Stimulated activated CD8-positive, alpha-beta memory T cell treated with anti-CD3 and anti-CD28 coated beads, Interleukin-2, amount 100 ng/mL, for 1 hour (primary cell): ENCODE measurements at places on chromosomes 5 and 9.

DNA sequence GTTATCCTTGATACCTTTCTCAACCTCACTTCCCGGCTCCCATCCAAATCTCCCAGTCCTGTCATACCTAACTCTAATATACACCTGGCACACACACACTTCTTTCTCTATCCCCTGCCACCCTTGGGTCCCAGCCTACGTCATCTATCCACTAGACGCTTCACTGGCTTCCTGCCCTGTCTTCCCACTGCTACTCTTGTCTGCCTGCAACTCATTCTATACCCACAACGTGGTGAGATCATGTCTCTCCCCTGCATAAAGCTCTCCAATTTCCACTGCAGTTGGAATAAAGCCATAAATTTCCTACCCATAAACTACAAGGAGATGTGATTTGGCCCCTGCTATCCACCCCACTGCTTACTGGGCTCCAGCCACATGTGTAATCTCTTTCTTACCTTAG, 93.5 kb downstream of the JMY start:
- DNase-seq, result no peak

DNA sequence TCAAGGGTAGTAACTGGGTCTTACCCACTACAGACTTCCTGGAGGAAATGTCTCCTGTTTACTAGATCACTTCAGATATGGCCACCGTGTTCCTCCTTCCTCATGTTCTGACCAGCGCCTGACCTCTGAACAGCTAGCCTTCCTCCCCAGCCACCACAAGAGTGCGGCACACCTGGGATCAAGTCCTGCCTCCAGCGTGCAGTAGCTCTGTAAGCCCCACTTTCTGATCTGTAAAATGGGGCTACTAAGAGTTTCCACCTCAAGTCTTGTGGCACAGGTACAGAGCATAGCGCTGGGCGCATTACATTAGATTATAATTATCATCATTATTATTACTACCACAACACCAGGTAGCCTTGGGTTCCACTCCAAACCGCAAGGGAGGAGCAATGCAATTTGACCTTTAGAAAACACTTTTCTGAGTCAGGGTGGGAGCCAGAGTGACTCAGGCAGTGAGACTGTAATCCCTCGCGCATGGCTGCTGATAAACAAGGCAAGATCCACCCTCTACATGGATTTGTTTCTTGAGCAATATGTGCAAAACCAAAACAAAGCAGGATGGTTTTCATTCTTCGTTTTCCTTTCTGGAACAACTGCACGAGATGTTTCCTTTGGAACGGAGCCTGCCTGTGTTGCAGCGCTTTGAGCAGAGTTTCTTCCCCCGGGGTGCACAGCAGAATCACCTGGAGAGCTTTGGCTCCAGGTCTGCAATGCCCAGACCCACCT, 65.0 kb upstream of the ANGPTL2 start:
- no peak for DNase-seq

- DNase-seq, result no peak
Measured at GRCh38 chr5:74426506-74426905, 214.0 kb downstream of the ENC1 start.

- DNase-seq, result no peak
Measured at GRCh38 chr9:22392523-22392922, 54.1 kb upstream of the DMRTA1 start.

DNA sequence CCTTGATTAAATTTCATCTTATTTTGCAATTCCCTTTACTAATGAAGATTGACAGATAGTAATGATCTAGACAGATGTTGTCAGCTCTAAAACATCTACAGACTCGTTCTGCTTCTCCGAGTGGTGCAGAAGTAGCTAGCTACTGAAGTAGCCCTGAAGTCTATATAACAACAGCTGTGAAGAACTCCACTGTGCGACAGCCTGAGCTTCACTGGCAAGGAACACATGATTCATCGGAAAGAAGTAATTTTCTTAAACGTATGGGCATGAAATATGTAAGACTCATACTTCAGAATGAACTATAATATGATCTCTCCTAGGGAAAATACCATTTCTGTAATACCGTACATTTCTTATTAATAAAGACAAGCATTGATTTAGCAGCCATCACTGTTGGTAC, 96.2 kb downstream of the TRPM3 start:
- no peak for DNase-seq

- DNase-seq, result no peak
Measured at GRCh38 chr9:110049699-110050450, 158.1 kb downstream of the C9orf152 start.

GRCh38 chr5:39783756-39784421, 359.1 kb upstream of the DAB2 start:
- no peak for DNase-seq
